ENCODE measurements at places on chromosomes 16 and 17.
A peak's percentile ranks its signal among the peaks of the same experiment; 100 is the strongest.

GRCh38 chr17:32586666-32587065, 99.9 kb downstream of the CDK5R1 start:
- DNase-seq: peak; percentile 68

DNA sequence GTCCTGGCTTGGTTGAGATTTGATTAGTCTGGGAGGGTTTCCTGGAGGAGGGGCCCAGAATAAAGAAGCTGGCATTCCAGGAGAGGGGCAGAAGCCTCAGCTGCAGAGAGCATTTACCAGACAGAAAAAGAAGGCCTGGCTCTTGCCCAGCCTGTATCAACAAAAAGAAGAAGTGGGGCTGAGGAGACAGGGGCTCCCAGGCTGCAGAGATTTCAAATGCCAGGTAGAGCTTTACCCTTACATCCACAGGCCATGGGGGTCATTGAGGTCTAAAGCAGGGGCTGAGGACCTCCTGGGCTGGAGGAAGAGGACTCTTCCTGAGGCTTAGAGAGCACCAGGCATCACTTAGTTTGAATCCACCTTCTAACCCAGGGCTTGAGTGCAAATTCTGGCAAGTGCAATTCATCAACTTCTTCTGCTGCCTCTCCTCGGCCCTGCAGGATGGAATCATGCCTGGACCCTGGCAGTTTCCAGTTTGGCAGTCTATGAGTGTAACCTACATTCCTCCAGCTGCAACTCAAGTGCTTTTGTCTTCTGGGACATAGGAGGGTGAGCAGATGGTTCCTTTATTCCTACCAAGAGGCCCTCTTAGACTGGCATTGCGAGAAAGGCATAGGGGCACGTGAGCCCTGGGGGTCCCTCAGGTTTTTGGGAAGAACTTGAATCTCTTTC, 15.3 kb downstream of the CA7 start:
- DNase-seq: no peak

DNA sequence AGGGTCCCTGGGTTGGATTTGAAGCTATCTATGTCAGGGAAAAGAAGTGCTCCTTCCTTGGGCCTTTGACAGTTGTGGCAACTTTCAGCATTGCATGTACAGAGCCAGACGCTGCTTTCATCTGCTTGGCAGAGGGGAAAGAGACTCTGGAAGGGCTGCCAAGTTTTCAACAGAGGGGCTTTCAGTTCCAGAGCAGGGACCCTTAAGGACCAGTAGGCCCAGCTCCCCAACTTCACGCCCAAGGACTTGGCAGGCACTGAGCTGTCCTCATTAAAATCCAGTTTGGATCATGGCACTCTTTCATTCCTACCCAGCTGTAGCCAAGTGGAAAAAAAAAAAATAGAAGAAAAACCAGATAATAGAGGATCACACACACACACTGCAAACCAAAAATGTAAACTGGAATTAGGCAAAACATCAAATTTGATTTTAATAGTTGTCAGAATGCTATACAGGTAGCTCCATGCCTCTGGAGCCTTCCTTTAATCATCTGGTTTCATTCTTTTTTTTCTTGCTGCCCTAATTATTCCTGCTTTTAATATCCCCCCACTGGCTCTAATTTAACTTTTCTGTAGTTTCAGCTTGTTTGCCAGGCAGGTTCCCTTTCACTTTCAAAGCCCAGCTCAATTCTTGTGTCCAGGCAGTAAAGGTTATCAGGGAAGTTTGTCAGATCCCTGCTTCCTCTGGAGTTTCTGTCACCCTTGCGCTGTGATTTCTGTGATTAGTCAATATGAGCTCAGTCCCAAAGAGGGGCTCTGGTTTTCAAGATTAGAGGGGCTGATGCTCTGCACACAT, 702.6 kb upstream of the CDH8 start:
- DNase-seq: no peak

- peak; percentile 75 for DNase-seq
Measured at GRCh38 chr17:45640141-45640850, 143.8 kb upstream of the CRHR1 start.

GRCh38 chr17:79023886-79024771, at the start of gene C1QTNF1:
C1QTNF1 (plus strand) TSS chr17:79024169; CDS start chr17:79043969, 19,800 bp downstream.
- peak; percentile 50 for DNase-seq

GRCh38 chr16:8044796-8045195, 545.5 kb downstream of the TMEM114 start:
- no peak for DNase-seq

DNA sequence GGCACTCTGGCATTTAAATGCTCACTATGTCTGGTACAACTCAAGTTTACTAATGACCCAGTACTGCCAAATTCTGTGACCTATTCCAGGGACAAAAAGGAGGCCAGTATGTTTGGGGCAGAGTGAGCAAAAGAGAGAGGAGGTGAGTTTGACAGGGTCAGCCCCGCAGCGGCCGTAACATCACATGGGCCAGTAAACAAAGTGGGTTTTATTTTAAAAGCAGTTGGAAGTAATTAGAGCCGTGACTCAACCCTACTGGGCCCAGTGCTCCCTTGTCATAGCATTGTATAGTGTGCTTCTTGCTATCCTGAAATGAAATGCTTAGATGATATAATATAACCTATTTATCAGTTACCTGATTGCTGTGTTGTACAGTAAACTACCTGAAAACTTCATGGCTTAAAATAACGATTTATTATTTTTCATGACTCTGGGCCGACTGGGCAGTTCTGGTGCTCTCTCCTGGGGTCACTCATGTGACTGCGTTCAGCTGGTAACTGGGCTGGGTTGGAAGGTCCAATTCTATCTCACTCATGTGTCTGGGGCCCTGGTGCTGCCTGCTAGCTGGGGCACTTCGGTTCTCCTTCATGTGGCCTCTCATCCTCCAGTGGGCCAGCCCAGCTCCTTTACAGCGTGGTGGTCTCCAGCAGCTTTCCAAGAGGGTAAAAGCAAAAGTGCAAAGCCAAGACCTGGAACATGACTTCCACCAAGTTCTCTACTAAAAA, 27.4 kb downstream of the IQCK start:
- peak; percentile 23 for DNase-seq

- DNase-seq: no peak
Measured at GRCh38 chr16:19289811-19290485, 4.4 kb downstream of the CLEC19A start.

- DNase-seq: peak; percentile 41
Measured at GRCh38 chr16:80527297-80527696, 13.5 kb upstream of the DYNLRB2 start.

GRCh38 chr16:81604960-81605383, 160.4 kb downstream of the CMIP start:
- peak; percentile 78 for DNase-seq

- DNase-seq: peak; percentile 41
Measured at GRCh38 chr17:15422392-15422965, 44.9 kb downstream of the CDRT4 start.

DNA sequence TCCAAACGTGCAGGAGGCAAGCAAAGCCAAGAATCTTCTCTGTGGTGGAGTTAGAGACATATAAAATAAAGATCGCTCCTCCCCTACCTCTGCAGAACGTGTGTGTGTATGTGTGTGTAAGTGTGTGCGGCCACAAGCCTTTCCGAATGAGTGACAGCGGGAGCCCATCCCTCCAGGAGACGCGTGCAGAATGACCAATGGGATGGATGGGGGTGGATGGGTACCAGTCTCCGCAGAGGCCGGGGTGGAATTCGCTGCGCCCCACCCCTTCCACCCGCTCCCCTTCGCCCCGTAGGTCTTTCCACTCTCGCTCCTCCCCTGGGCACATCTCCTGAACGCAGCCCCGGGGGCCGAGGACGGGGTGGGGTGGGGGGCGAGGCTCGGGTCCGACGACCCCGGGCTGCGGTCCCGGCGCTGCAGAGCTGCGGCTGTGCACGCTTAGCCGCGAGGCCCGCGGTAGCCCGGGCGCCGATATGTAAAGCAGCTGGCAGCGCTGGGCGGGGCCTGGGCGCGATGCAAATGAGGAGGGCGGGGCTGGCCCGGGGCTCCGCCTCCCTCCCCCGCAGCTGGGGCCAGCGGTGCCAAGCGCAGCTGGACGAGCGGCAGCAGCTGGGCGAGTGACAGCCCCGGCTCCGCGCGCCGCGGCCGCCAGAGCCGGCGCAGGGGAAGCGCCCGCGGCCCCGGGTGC, at the start of gene PRKCB:
Gene PRKCB (plus strand): TSS at position 594 of the 688 bp plus-strand sequence.
- DNase-seq: peak; percentile 3

GRCh38 chr16:554640-555365, 5.4 kb upstream of the PRR35 start:
- peak; percentile 68 for DNase-seq

DNA sequence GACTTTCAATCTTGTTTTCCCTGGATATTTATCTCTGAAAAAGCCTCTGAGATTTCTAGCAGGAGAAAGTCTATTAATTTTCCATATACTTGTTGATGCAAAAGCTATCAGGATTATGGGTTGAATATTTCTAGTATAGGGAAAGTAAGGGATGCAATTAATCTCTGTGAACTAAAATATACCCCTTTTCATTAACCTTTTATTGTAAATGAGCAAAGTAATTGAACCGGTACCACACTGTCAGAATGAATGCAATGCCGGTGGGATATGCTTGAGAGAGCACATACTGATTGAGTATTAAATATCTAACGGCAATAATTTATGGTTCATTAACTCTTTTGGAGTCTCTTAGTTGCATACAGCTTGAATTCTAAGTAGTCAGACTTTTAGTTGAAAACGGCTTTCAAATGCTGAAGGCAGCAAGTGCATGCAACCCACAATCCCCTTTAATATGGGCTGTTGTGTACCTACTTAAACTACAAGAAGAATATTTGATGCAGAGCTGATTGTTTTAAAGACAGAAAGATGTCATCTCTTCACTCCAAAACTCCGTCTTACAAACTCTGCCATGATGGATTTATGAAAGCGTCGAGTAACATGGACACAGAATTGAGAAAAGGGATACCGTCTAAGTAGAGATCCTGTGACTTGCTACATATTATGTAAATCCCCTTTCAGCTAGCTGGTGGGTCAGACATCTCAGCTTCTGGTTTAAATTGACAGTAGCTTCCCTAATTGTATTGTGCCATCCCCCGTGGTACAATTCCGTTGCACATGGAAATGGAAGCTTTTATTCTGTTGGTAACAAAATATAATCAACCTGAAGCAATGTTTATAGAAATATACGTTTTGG, 141.3 kb upstream of the CDH8 start:
- DNase-seq: no peak

GRCh38 chr16:3945751-3946603, 65.5 kb upstream of the CREBBP start:
- peak; percentile 99 for DNase-seq

GRCh38 chr17:12568358-12569251, 97.1 kb upstream of the MYOCD start:
- no peak for DNase-seq

DNA sequence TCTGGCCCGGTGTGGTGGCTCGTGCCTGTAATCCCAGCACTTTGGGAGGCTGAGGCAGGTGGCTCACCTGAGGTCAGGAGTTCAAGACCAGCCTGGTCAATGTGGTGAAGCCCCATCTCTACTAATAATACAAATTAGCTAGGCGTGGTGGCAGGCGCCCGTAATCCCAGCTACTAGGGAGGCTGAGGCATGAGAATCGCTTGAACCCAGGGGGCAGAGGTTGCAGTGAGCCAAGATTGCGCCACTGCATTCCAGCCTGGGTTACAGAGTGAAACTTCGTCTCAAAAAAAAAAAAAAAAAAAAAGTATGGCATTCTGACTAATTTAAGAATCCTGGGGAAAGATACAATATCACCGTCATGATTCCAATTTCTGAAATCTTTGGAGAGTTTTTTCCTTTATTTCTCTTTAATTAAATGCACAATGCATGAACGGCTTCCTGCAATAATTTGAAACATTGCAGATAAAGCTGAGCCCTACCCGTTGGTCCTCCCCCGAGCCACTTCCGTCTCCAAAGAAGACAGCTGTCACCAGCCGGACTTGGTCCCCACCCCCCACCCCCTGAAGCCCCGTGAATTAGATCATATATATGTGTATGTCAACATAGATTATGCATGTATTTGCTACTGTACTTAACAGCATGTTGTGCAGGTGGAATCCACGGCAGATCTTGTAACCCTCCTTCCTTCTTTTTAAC, 142.6 kb upstream of the PLCG2 start:
- DNase-seq: no peak

GRCh38 chr16:79640513-79641360, 40.2 kb upstream of the MAF start:
- DNase-seq: no peak

DNA sequence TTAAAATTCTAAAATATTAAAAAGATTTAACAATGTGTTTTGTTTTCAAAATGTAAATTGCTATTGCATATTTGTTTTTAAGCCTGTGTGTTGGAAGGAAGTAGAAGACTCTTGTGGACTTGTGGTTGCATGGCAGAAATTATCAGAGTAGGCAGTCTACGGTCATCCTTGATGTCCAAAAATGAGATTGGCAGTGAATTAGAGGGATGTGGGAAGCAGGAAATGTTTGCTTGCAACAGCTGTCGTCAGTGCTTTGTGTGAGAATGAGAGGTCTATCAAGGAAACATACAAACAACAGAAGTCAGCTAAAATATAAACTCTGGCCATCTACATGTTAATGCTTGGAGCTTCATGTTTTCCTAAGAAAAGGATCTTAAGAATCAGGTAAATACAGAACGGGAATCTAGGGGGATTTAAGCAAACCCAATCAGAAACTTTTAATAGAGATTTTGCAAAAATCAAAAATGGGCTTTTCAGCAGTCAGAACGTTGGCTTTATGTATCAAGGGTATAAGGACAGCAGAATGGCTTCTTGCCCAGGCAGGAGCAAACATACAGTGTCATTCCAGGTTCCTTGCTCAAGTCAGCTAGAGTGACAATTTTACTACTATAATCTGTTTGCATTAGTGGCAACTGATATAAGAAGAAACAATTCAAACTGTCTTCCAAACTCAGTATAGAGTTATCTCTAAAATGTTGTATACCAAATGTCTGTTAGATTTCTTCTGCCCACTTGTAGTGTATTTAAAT, 196.7 kb downstream of the CYB561 start:
- no peak for DNase-seq

GRCh38 chr16:88367560-88367959, 15.2 kb upstream of the ZNF469 start:
- no peak for DNase-seq

DNA sequence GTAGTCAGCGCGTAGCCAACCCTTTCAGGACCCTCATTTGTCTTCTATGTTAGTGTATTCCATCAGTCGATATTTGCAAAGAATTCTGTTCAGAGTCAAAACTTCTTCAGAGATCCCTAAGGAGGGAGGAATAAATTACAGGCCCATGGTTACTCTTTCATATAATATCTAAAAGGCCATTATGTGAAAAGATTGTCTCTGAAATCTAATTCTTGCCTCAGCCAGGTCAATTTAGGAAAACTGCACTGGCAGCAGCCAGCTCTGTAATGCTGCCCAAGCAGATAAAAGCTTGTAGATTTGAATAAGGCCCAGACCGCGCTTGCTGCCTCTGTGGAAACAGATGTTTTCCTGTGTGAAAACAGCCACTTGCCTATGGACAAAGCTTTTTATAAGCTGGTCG, 379.8 kb downstream of the CNTNAP4 start:
- no peak for DNase-seq

- no peak for DNase-seq
Measured at GRCh38 chr17:56801459-56802178, 32.1 kb downstream of the C17orf67 start.

Measured in EL (cell line).